ENCODE measurements at places on chromosomes 4 and X.

DNA sequence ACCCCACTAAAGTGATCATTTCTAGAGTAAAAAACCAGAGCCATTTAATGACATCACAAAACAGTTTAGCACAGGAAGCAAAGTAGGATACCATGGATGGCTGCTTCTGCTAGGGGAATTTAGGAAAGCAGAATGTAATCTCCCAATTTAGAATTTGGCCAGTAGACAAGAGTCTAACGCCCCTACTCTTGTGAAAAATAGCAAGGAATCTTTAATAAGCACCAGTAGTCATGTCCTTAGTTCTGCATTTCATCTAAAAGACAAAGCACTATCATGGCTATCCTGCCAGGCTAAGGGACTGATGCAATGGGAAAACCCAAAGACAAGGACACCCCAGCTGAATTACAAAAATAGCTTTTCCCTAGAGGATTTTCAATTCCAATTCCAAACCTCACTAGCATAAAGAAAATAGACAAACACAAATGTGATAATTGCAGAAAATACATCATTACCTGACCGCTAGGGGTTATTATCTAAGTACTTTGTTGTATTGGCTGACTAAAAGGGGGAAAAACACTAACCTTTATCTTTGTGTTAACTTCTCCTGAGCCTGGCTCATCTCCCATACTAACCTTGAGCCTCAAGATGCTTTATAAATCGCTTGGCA lies 2.6 kb upstream of the AMMECR1 start:
- DNase-seq, result no peak

GRCh38 chr4:75142382-75142781 lies 209.5 kb downstream of the PARM1 start:
- no peak for DNase-seq

- DNase-seq, result no peak
These were observed 61.5 kb downstream of the TMEM131L start for GRCh38 chr4:153527690-153528089.

DNA sequence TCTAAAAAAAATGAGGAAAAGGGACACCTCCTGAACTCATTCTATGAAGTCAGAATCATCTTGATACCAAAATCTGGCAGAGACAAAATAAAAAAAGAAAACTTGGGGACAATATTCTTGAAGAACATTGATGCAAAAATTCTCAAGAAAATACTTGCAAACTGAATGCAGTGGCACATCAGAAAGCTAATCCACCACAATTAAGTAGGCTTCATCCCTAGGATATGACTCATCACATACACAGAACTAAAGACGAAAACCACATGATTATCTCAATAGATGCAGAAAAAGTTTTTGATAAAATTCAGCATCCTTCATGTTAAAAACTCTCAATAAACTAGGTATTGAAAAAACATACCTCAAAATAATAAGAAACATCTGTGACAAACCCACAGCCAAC lies 98.3 kb downstream of the FAM47B start:
- no peak for DNase-seq

DNA sequence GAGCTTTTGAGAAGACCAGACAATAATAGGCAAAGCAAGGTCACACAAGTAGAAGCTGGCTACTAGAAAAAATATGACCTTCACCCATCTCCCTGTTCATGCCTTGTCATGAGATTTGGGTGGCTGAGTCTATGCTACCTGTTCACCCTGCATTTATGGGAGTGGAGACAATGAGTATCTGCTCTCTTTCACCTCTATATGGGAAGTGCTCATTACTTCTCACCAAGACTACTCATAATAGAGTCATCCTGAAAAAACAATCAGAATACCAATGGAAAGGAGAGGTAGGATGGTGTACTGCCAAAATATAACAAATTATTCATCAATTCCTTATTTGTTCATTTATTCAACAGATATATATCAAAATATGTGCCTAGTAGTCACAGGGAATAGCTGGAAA lies 921.8 kb upstream of the INTU start:
- no peak for DNase-seq
